Substantia nigra (tissue), 51 donors: ENCODE measurements at places on chromosomes 12 and 14.

DNA sequence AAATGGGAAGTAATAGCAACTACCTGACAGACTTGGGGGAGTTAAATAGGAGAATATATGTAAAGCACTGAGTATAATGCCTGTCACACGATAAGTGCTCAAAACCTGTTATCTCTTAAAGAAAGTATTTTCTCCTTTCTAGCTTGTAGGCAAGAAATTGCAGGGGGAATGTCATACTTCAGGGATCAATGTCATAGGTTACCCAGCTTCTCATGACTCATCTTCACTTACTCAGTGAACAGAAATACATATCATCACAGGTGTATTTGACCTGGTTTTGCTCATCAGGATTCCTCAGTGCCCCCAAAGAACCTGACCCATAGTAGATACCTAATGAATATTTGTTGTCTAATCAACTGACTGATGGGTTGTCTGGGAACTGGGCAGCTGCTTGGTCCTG is 285.0 kb upstream of the ATP2B1 start:
- no peak for DNase-seq

GRCh38 chr12:583251-583869 is 79.9 kb downstream of the NINJ2 start:
- DNase-seq = no peak

DNA sequence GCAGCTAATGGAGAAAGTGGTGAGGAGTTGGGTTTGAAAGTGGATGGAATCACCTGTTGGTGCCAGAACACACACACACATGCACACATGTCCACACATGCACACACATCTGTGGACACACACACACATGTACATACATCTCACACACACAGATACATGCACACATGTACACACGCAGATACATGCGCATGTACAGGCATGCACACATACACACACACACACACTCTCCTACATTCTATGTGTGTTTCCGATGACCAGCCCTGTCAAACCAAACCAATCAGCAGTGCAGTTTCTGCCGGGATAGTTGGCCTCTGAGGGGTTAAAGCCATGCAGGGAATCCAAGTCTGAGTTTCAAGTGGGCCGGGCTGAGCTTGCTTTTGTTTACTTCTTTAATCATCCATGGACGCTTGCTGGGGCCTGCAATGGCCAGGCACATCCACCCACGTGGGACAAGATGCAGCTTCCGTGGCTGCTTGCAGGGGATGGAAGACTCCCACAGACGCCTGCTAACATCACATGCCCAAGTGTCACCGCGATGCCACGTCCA is 52.5 kb downstream of the GALNT9 start:
- DNase-seq = no peak

DNA sequence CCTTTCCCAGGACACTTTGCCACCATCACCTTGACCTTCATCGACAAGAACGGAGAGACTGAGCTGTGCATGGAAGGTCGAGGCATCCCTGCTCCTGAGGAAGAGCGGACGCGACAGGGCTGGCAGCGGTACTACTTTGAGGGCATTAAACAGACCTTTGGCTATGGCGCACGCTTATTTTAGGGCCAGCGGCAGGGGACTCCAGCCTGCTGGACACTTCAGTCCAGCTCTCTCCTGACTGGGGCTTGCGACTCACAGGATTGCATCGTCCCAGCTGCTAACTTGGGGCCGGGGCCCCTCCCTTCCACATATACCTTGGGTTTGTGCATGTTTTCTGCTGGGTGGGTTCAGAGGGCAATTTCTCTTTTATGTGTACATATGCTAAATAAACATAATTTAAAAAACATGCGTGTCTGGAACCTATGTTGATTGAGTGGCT is 11.2 kb downstream of the AHSA1 start:
- no peak for DNase-seq

DNA sequence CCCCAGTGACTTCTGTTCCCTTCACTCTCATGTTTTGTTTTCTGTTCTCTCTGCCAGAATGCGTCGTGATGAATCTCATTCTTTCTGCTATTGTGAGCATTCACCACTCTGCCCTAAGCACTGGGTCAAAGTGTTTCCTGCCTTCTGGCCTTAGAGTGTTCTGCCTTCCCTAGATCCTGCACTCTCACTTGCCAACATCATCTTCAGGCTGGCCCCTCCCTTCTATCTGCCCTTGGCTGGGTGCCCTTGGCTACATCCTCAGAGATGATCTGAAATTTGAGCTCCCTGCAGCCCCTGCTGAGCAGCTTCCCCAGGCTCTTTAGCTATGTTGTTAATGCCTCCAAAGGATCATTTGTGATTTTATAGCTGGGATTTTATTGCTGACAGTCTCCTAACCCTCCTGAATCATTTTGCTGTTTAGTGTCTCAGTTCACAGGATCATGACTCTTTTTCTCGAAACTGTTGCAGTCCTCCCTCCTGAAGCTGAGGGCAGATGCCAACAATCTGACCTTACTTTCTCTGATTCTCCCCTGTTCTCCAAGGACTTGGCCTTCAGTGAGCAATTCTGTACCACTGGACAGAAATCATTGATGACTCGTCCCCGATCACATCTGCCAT is 4.5 kb downstream of the DHRS2 start:
- no peak for DNase-seq

DNA sequence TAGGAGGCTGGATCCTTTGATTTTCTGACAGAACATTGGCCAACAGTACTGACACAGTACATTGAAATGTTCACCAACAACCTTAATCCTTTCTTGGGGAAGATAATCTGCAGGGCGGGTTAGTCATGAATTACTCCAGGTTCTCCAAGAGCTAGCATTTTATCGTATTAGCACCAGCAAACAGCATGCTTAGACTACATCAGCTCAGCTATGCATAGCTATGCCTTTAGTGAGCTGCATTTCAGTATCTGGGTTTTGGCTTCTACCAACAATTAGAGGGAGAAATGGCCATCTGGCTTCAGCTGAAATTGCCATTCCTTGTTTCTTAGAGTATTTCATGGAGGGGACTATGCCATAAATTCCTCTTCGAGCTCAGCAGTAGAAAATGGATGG is 33.8 kb downstream of the SAMD4A start:
- no peak for DNase-seq

DNA sequence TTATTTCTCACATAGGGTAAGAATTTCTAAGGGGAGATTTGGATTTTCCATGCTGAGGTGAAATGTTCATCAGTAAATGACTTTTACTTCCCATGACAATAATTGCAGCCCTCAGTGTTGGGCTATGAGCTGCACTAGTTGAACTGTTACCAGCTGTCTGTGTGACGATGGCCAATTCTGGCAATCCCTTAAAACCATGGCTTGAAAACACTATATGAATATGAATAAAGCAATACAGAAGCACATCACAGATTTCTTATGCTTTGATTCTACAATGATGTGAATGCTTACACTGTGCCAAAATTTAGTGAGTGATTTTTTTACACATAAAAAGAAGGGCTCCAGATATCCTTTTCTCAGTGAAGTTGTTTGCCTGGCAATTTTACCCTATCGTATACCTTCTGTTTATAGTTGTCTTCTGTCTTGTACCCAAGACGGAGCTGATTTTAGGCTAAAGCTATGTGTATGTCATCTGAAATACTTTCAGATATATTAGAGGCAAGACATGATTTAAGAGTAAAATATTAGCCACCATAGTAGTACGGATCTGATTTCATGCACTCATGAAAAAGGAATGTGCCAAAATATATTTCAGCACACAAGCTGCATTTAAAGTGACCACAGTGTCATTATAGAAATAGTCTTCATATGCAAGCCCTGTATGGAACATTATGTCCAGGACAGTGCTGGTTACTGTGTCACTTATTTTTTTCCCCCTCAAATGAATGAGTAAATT is 52.0 kb downstream of the SLC38A4 start:
- no peak for DNase-seq

- no peak for DNase-seq
Measured at GRCh38 chr12:116551952-116552772, 7.0 kb upstream of the MAP1LC3B2 start.

GRCh38 chr14:50790589-50790988 is 40.4 kb downstream of the NIN start:
- DNase-seq = no peak

GRCh38 chr12:71214511-71215285 is 56.9 kb upstream of the TSPAN8 start:
- DNase-seq = no peak

DNA sequence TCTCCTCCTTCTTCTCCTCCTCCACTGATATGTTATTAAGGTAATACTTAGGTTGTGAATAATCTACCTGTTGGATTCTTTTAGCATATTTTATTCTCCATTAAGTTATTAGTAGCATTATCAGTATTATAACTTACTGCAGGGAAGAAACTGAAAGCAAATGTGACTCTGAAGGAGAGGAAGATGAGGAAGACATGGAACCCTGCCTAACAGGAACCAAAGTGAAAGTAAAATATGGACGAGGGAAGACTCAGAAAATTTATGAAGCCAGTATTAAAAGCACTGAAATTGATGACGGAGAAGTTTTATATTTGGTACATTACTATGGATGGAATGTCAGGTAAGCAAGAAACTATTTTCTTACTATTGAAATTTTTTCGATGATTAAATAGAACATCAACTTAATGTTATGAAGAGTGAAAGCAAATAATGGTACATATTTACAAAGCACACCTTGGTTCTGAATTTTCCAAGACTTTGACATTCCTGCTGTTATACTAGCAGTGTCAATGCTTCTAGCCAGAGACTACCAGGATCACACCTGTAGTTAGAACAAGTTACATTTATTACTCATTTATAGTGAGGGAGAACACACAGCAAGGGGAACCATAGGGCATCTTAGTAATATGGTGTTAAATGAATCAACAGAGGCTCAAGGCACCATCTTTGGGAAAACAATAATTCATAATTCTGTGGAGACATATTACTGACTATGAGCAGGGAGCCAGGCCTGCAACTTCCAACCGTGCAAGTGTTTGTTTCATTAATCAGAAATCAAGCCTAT is 42.0 kb upstream of the TOMM20L start:
- DNase-seq = no peak

GRCh38 chr12:53695152-53696145 is 19.6 kb upstream of the ATP5MC2 start:
- no peak for DNase-seq

DNA sequence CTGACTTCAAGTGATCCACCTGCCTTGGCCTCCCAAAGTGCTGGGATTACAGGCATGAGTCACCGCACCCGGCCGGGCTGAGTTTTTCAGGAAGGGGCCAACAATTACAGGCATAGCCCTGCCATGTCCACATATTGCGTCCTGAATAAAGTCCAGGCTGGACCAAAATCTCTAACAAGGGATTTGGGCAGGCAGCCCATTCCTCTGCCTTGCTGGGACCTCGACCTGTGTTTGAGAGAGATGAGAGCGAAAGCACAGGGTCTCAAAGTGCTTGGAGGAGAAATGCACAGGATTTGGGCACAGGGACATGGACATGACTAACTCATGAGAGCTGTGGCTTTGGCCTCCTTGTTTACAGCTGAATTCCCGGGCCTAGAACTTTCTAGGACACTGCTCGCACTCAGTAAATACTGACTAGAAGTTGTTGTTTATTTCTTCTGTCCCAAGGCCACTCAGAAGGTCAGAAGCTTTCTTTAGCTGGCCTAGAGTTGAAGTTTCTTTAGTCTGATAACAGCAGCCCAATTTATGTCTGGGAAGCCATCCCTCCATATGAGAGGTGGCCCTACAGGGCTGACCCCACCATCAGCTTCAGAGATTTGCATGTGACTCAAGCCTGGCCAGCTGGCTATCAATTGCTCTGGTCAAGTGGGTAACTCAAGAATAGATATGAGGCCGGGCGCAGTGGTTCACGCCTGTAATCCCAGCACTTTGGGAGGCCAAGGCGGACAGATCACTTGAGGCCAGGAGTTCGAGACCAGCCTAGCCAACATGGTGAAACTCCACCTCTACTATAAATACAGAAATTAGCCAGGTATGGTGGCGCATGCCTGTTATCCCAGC is 11.7 kb downstream of the CAMKK2 start:
- DNase-seq = no peak

GRCh38 chr14:60965402-60965801 is 15.5 kb downstream of the TRMT5 start:
- no peak for DNase-seq

DNA sequence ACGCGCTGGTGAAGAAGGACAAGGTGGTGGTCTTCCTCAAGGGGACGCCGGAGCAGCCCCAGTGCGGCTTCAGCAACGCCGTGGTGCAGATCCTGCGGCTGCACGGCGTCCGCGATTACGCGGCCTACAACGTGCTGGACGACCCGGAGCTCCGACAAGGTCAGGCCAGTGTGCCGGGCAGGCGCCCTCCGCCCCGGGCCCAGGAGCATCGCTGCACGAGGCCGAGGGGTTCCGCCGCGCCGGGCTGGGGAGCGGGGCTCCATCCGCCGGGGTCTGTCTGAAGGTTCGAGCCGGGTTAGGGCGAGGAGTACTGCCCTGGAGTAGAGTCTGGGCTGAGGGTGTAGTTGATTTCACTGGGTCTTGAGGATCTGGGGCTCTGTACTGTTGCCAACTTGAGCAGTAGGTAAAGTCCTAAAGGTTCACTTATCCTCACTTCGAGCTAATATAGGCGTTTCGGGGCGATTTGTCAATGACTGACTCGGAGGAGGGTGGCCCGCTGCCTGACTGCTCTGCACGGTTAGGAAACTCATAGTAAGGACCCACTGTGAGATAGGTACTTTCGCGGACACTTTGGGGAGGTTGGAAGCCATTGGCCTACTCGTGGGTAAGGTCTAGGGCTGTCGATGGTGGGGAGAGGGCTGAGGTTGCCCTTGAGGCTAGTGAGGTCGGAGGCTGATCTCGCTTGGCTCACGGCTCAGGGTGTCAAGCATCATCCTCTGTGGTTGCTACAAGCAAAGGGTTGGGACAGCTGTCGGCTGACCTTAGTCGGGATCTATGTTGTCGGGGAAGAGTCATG is 574 bp downstream of the GLRX5 start:
- peak; percentile 54 for DNase-seq

GRCh38 chr12:4292341-4293073 is 18.9 kb downstream of the CCND2 start:
- DNase-seq = no peak

DNA sequence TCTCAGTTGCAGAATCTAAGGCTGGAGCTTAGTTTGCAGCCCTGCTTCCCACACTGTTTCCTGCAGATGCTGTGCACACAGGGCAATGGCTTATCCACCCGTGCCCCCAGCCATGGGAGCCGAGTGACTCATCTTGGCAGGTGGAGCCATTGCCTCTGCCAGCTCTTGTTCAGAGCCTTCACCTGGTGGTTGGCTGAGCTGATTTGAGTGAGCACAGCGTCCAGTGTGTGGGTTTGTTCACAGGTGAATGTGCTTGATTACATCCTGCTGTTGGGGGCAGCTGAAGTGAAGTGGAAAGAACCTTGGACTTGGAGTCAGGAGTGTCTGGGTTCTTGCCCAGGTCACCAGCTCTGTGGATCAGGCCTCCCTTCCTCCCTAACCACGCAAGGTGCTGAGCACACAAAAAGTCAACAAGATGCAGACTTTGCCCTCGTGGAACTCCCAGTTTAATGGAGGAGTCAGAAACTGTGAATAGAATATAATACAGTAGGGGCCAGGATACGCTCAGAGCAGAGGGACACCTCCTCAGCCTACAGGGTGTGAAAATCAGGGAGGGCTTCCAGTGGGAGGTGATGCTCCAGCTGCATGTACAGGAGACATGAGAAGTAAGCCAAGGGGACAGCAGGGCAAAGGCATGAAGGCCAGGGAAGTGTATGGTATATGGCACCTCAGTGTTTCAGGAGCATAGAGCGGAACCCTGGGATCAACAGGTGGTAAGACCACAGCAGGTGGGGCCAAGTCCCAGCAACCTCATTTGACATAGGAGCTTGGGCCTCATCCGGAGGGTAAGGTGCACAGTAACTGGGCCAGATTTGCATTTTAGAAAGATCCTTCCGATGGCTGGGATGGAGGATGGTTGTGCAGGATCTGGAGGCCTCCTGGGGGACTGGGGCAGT is 22.8 kb downstream of the JDP2 start:
- peak; percentile 38 for DNase-seq

GRCh38 chr12:51246254-51246853 is 7.7 kb downstream of the DAZAP2 start:
- DNase-seq = no peak

GRCh38 chr14:24436355-24437019 is 6.1 kb downstream of the SDR39U1 start:
- no peak for DNase-seq
